Purkinje cell (primary cell): ENCODE measurements at places on chromosomes 3 and 15. TPM values are rescaled to one million over a fixed set of nuclear protein-coding genes. Genes with fewer than 3 reads are reported as not detected.

The CADPS gene
- 72.5 and 134 TPM in 2 replicates for polyA plus RNA-seq

The ROBO1 gene
- polyA plus RNA-seq, result 8.3 and 8.6 TPM in 2 replicates

The SMCO1 gene
- polyA plus RNA-seq, result 1.5 TPM in 1 of 2 replicates, not detected in the other

The GCNT3 gene
- not detected in 2 replicates for polyA plus RNA-seq

The CLCN2 gene
- 0.71 and 2.6 TPM in 2 replicates for polyA plus RNA-seq

The A4GNT gene
- polyA plus RNA-seq, result not detected in 2 replicates

The PPM1M gene
- polyA plus RNA-seq, result 0.32 and 1.1 TPM in 2 replicates

The NRROS gene
- not detected in 2 replicates for polyA plus RNA-seq

The CKMT1A gene
- polyA plus RNA-seq, result 53.6 and 81.7 TPM in 2 replicates

The GOLGA8Q gene
- not detected in 2 replicates for polyA plus RNA-seq

The PLSCR5 gene
- not detected in 2 replicates for polyA plus RNA-seq

The RLBP1 gene
- polyA plus RNA-seq, result not detected in 2 replicates

The CAPN3 gene
- polyA plus RNA-seq, result 1.1 and 1.5 TPM in 2 replicates

The NR2F2 gene
- polyA plus RNA-seq, result 38.7 and 46.0 TPM in 2 replicates

The QTRT2 gene
- 2.0 and 5.2 TPM in 2 replicates for polyA plus RNA-seq

The NANOGP8 gene
- not detected in 2 replicates for polyA plus RNA-seq

The SH2D7 gene
- not detected in 2 replicates for polyA plus RNA-seq

The RTP1 gene
- polyA plus RNA-seq, result 2.0 TPM in 1 of 2 replicates, not detected in the other

The PATL2 gene
- not detected in 2 replicates for polyA plus RNA-seq

The CILP gene
- polyA plus RNA-seq, result not detected in 2 replicates

The TEX55 gene
- polyA plus RNA-seq, result not detected in 2 replicates

The SHF gene
- polyA plus RNA-seq, result 0.71 and 0.87 TPM in 2 replicates

The DPPA2 gene
- polyA plus RNA-seq, result not detected in 2 replicates

The C3orf18 gene
- 9.2 and 12.7 TPM in 2 replicates for polyA plus RNA-seq

The RTP4 gene
- polyA plus RNA-seq, result not detected in 2 replicates

The TGM4 gene
- not detected in 2 replicates for polyA plus RNA-seq

The MYO9A gene
- 32.9 and 35.3 TPM in 2 replicates for polyA plus RNA-seq

The AQP9 gene
- polyA plus RNA-seq, result not detected in 2 replicates

The GRK7 gene
- not detected in 2 replicates for polyA plus RNA-seq

The GABRR3 gene
- not detected in 2 replicates for polyA plus RNA-seq

The EIF1B gene
- 225 and 330 TPM in 2 replicates for polyA plus RNA-seq

The ERICH6 gene
- 0.79 TPM in 1 of 2 replicates, not detected in the other for polyA plus RNA-seq

The TGM5 gene
- polyA plus RNA-seq, result 0.24 TPM in 1 of 2 replicates, not detected in the other

The CHRD gene
- polyA plus RNA-seq, result 0.69 TPM in 1 of 2 replicates, not detected in the other

The SI gene
- not detected in 2 replicates for polyA plus RNA-seq

The LMCD1 gene
- 0.43 and 1.3 TPM in 2 replicates for polyA plus RNA-seq

The PLSCR2 gene
- polyA plus RNA-seq, result 9.1 and 10.3 TPM in 2 replicates

The FYTTD1 gene
- 29.0 and 32.1 TPM in 2 replicates for polyA plus RNA-seq

The HAPLN3 gene
- not detected in 2 replicates for polyA plus RNA-seq

The GP5 gene
- not detected in 2 replicates for polyA plus RNA-seq

The SUCNR1 gene
- polyA plus RNA-seq, result not detected in 2 replicates

The TM4SF4 gene
- polyA plus RNA-seq, result not detected in 2 replicates

The PPP1R14D gene
- polyA plus RNA-seq, result not detected in 2 replicates

The ST8SIA2 gene
- 3.9 and 12.1 TPM in 2 replicates for polyA plus RNA-seq

The KNG1 gene
- not detected in 2 replicates for polyA plus RNA-seq
